ENCODE measurements at places on chromosomes 6 and 20.

DNA sequence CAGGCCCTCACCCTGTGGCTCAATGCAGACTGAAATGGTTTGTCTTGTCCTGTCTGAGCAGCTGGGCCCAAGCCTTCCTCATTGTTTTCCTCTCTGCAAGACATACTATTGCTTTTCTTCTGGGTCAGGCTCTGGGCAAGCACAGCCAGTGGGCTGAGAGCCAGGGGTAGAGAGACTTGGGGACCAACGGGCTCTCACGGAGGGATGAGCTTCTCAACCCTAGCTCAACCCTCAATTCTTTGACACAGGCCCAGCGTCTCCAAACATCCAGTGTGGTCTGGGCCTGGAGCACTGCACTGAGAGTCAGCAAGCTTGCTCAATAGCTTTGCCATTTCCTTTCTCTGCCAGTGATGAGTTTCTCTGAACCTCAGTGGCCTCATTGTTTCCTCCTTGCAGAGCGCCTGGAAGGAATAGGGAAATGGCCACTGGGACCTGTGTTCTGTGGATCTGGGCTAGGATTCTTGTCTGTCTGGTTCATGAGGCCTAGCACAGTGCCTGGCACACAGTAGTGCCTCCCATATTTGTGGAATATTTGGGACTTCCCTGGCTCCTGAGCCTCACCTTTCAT, 9.3 kb downstream of the ANGPT4 start:
- DNase-seq, result no peak

- DNase-seq, result no peak
Observed at GRCh38 chr6:147003186-147003585, 201.0 kb upstream of the STXBP5 start.

- no peak for DNase-seq
Observed at GRCh38 chr6:130107710-130108109, 89.3 kb downstream of the L3MBTL3 start.

GRCh38 chr6:52610745-52611355, 34.0 kb upstream of the TRAM2 start:
- DNase-seq, result no peak

DNA sequence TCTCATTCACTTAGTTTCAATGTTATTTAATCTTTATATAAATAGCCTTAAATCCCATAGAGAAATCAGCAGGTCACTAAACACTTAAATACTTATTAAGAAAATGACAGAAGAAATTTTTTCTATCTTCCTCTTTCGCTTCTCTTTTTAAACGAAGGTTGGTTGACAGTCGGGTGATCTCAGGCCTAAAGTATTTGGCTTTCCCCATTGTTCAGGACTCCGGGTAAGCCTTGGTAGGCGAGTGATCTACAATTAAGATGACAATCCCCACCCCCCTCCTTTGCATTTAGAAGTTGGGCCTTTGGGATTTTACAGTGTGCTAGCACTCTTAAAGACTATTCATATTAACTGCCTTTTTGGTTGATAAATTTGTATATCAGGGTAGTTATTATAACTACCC, 19.7 kb upstream of the UTRN start:
- DNase-seq, result peak; percentile 28

- no peak for DNase-seq
Observed at GRCh38 chr20:1811621-1812498, 83.3 kb upstream of the SIRPA start.

DNA sequence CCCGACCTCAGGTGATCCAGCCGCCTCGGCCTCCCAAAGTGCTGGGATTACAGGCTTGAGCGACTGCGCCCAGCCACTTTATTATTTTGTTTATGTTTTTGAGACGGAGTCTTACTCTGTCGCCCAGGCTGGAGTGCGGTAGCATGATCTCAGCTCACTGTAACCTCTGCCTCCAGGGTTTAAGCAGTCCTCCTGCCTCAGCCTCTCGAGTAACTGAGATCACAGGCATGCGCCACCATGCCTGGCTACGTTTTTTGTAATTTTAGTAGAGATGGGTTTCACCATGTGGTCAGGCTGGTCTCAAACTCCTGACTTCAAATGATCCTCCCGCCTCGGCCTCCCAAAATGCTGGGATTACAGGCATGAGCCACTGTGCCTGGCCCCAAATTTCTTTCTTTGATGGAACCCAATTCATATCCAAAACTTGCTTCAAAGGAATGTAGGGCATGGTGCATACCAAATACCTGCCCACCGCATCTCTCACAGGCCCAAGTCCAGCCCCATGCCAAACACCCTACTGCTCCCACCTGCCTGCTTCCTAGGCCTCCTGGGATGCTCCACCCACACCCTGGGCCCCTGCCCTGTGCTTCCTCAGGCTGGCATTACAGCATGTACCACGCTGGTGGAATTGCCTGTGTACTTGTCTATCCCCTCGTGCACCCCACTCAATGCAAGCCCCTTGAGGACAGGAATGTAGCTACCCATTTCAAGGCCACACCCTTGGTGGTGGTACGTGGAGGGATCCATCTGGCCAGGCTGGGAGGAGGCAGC, 4.9 kb upstream of the HMGA1 start:
- DNase-seq, result no peak

GRCh38 chr6:40915165-40915564, 123.9 kb downstream of the UNC5CL start:
- no peak for DNase-seq

DNA sequence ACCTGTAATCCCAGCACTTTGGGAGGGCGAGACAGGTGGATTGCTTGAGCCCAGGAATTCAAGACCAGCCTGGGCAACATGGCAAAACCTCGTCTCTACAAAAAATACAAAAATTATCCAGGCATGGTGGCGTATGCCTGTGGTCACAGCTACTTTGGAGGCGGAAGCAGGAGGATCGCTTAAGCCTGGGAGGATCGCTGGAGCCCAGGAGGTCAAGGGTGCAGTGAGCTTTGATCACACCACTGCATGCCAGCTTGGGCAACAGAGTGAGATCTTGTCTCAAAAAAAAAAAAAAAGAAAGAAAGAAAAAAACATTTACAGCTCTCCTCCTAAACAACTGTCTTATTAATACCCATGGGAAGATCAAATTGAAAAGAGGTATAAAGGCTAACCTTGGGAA, 8.8 kb upstream of the MYMX start:
- no peak for DNase-seq

GRCh38 chr6:145209272-145209671, 526.0 kb downstream of the EPM2A start:
- no peak for DNase-seq

GRCh38 chr20:38806855-38807655, 1.6 kb downstream of the PPP1R16B start:
- peak; percentile 58 for DNase-seq

DNA sequence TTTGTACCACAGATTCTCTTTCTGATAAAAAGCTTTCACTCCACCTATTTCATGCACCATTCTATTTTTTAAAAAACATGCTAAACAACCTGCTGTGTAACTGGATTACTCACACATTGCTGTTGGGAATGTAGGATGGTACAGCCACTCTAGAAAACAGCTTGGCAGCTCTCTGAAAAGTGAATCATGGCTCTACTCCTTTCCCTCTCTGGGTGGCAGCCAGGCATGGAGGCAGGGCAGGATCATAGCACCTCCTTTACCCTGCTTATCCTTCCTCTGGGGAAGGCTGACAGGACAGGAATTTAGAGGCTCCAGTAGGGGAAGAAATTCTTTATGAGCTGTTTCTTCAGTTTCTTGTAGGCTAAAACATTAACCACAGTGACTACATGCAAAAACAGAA, 6.7 kb upstream of the VNN2 start:
- DNase-seq, result no peak

DNA sequence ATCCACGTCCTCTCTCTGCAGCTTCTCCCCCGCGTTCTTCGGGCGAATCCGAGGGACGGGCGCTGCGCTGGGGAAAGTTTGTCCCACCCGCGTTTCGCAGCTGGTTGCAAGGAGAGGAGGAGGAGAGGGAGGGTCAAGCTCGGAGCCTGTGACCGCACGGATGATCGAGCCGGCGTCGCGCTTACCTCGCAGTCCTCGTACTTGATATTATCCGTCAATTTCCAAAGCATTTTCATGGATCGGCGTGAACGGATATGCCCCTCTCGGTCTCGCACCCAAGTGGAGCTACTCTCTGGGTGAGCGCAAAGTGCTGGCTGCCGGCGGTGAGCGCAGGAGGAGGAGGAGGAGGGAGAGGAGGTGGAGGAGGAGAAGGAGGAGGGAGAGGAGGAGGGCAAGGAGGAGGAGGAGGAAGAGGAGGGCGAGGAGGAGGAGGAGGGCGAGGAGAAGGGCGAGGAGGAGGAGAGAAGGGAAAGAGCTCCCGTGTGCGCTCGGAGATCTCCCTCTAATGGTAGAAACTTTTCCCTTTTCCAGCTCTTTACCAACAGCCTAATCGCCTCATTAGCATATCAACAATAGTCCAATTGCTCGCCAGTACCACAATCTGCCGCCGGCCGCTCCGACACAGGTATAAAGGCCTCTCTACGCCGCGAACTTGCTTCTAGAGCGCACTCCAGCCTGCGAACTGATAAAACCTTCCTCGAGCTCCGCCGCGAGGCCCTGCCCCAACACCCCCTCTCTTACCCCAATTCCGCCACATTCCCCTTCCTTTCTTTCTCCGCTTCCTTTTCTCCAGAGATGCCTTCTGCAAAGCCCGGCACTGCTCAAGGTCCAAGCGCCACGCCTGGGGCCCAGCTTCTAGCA, at the start of gene TFAP2A:
Gene TFAP2A, minus strand, starts transcription at position 319 of the 861 bp plus-strand sequence. Its CDS starts 83 bp downstream, at position 236.
- DNase-seq, result no peak

- DNase-seq, result no peak
Observed at GRCh38 chr6:118283766-118284165, 264.3 kb upstream of the PLN start.

DNA sequence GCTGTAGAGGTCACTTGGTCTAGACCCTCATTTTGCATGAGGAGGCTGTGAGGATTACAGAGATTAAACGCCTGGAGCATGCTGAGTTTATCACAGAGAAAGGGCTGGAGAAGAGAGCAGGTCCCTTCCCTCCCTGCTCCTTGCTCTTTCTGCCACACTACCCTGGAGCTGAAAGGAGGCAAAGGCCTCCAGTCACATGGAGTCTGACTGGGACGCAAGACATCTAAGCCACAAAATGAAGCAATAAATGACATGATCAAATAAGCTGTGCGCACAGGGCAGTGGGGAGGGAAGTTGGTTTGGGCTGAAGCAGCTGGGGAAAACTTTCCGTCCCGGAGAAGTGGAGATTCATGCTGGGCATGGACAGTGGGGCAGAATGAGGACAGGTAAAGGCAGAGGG, 33.3 kb downstream of the ATXN1 start:
- DNase-seq, result no peak

DNA sequence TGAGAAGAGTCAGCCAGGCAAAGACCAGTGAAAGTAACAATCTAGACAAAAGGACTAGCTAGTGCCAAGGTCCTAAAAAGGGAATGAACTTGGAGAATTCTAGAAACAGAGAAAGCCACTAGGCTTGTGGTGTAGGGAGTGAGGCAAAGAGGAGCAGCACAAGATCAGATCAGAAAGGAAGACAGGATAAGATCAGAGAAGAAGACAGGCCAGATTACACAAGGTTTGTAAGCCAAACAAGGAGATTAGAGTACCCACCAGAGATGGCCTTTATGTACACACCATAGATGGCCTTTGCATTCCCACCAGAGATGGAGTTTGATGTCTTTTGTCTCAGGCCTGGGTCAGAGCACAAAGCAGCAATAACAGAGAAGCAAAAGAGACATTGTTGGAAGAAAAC, 105.6 kb upstream of the PLCB4 start:
- no peak for DNase-seq

DNA sequence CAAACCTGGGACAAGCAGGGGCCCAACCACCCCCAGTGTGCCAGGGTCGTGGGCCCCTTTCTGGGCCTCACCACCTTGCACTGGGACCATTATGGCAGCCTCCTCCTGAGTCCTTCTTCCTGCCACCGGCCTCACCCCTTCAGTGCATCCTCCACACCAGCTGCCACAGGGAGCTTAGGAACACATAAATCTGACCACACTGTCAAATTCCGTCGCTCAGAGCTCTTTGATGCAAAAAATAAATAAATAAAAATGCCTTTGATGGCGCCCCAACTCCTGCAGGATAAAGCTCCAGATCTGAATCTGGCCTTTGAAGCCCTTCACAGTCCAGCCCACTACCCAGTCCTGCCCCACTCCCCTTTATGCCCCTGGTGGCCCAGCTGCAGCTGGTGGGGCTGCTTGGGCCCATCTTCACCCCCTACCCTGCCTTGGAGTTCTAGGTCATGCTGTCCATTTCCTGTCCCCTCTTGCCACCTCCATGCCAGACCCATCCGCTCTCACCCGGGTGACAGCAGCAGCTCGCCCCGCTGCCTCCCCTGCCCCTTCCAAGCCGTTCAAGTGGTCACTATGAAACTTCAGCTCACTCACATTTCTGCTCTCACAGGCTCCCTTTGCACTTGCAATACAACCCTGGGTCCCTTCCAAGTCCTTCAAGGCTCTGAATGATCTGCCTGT, 16.0 kb downstream of the MYH7B start:
- DNase-seq, result no peak

- DNase-seq, result no peak
Observed at GRCh38 chr6:104686550-104687175, 173.1 kb downstream of the HACE1 start.

DNA sequence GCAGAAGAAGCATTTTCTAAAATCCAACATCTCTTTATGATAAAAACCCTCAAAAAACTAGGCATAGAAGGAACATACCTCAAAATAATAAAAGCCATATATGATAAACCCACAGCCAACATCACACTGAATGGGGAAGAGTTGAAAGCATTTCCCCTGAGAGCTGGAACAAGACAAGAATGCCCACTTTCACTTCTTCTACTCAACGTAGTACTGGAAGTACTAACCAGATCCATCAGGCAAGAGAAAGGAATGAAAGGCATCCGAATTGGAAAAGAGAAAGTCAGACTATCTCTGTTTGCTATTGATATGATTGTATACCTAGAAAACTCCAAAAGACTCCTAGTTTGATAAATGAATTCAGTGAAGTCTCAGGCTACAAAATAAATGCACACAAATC, 7.9 kb upstream of the CDK19 start:
- no peak for DNase-seq

GRCh38 chr6:38195113-38195635, 375.6 kb downstream of the ZFAND3 start:
- no peak for DNase-seq

DNA sequence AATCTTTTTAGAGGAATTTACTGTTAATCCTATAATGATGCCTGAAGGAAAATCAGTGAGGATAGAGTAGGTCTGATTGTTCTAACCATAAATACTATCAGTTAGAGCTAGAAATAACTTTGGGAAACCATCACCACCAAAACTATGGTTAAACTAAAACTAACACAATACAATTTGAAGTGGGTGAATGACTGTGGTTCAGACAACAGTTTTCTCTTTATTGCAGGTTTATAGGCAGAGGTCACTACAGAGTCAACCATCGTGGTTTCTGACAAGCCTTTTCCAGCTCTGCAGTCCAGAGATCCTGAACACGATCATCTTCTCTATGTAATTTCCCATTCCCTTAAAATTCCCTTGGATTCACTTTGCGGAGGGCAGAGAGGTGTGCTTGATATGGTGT, 134.3 kb downstream of the IBTK start:
- no peak for DNase-seq

DNA sequence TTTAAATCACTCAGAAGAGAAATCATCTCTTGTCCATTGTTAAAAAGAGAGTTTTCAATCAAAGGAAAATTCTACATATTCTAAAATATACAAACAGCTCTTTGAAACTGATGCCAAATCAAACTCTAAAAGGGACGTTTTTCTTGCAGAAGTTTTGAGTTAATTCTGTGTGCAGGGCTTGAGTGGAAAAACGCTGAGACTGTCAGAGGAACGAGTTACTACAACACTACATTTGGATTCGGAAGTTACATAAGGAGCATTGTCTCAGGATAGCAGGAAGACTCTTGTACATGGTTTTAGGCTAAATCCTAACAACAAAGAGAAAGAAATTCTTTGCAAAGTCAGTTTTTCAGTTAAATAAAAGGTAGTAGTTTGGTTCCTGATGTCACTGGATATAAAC, 155.7 kb upstream of the SUPT3H start:
- no peak for DNase-seq
